ENCODE measurements at places on chromosomes 2 and 18.

GRCh38 chr2:39144416-39144815 is 23.6 kb upstream of the SOS1 start:
- DNase-seq: no peak

DNA sequence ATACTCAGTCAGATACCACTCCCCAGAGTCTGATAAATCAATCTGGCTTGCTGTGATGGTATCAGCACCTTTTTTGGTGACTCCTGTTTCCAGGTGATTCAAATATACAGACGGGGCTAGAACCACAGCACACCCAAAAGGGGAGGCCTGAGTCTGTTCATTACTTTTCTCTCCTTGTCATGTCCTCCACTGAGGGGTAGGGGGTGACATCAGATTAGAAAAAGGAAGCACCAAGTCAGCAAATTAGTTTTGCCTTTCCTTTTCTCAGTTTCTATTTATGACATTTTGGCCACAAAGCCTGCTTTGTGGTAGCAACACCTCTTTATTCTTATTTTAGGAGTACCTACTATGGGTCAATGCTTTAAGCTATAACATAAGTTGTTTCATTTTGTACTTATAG is 127.4 kb downstream of the CCDC102B start:
- DNase-seq: no peak

GRCh38 chr2:45935791-45936622 is 284.5 kb downstream of the PRKCE start:
- DNase-seq: peak; percentile 60

GRCh38 chr2:152658221-152658620 is 59.0 kb downstream of the PRPF40A start:
- DNase-seq: no peak

DNA sequence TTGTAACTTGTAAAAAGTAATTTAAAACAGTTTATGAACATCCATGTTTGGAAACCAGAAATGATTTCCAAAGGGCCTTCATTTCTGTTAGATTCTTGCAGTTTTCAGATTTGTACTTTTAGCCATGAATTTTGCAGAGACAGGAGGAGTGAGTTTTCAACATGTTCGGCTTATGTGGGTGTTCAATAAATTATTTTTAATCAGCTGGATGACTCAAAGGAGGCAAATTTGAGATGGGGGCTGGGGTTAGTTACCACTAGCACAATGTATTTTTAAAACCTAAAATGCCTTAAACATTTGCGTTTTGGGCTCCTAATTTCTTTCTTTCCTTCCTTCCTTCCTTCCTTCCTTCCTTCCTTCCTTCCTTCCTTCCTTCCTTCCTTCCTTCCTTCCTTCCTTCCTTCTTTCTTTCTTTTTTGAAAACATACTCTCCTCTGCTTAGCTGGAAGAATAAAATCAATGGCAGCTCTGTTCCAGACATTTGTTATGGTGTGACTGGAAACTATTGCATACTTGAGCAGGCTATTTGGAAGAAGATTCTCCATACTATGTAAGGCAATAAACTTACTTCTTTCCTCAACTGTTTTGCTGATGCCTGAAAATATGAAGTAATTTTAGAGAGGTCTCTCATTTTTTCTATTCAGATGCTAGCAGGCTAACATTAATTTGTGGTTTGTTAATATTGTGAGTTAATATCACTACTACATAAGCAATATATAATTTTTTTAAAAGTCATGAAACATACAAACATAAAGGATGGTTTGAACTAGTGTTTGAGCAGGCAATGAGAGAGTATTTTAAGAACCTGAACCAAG is 394.4 kb downstream of the NYAP2 start:
- DNase-seq: no peak

DNA sequence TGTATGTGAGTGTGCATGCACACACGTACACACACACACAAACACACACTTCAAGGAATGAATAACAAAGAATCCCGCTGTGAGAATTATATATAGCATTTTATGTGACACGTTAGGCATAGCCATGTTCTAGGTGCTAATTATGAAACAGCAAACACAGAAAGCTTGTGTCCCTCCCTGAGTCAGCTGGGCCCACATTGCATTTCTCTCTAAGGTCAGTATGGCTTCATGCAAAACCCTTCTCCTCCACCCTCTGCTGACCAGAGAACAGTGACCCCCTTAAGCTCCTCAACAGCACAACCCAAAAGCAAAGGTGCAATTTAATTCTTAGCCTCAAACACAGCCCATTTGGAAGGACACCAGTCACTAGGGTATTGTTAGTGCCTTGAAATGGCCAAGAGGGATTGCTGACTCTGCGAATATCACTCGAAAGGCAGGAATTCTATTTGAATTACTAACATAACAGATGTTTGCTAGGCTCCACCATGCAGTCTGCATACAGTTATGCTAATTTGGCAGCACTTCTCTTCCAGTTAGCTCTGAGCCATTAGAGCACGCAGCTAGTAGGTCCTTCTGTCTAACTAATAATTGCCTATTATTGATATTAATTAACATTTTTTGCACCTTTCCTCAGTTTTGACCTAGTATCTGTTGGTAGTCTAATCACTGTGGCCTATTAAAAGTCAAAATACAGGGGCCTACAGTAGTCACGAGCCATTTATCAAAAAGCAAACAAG is 149.0 kb downstream of the LNPK start:
- DNase-seq: no peak

DNA sequence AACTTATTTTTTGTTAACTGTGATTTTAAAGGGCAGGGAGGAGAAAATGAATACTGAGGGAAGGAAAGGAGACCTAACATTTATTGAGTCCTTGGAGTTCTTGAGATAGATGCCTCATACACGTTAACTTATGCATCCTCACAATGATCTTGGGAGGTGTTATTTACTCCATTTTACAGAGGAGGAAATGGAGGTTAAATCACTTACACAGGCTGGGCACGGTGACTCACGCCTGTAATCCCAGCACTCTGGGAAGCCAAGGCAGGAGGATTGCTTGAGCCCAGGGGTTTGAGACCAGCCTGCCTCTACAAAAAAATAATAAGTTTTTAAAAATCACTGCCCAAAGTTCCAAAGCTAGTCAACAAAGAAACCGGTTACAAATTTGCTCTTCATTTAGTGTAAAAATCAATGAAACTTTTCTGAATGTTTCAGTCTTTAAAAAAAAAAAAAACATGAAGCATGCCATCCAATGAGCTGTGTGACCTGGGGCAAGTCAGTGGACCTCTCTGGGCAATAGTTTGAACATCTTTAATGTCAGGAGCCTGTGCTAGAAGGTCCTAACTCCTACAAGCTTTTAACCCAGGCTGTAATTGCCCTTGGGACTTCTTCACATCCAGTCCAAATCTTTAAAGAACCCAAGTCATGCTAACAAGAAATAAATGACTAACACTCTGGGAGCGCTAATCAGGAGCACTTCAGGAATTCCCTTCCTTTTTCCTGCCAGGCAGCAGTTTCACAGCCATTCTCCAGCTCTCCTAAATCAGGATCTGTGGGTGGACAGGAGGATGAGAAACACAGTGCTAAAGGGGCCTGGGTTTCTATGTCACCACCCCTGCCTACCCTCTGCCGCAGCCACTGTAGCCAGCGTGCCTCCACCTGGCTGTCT is 176.4 kb downstream of the TMEM247 start:
- DNase-seq: no peak

DNA sequence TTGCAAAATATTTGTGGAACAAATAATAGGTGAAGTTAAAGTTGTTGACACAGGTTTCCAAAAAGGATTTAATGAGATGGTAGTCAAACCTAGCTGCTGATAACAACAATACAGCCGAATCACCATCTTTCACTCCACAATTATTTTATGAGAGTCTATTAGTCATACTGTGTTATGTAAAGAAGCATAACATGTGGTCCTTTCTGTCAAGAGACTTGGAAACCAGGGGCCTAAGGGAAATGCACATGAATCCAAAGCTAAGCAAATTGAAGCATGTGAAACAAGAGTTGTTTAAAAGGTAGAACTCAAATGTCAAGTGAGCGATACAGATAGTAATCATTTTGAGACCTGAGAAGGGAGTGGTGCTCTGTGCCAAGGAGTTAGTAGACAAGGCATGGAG is 16.0 kb downstream of the CD28 start:
- DNase-seq: no peak

- no peak for DNase-seq
Observed at GRCh38 chr18:63078471-63078870, 241.1 kb downstream of the BCL2 start.

- DNase-seq: no peak
Observed at GRCh38 chr18:40431071-40431985, 1523.7 kb upstream of the PIK3C3 start.

DNA sequence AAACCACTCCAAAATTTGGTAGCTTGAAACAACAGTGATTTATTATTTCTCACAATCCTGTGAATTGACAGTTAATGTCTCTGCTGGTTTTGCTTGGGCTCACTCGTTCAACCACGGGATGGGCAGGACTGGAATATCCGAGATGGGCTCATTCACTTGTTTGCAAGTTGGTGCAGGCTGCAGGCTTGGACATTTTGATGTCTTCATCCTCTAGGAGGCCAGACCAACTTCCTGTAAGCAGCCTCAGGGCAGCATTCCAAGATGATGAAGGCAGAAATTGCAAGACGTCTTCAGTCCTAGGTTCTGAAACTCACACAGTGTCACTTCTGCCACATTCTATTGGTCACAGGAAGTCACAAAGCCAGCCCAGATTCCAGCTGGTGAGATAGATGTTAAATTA is 47.1 kb downstream of the GPR39 start:
- DNase-seq: no peak

DNA sequence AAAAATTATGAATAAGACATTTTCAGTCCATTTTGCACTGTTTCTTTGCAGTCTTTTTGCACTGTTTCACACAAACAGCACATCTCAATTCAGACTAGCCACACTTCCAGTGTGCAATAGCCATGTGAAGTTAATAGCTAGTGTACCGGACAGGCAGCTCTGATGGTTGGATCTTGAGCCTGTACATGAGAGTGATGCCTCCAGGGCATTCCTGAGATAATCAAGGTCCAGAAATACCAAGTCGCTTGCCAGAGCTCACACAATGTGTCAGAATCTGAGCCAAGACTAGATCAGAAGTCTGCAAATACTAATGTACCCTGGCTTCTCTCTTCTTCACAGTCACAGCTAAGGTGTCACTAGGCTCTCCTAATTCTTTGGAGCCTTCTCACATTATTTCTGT is 180.2 kb downstream of the OSR1 start:
- no peak for DNase-seq

Data from iPS DF 6.9 (cell line).